ENCODE measurements at places on chromosomes 1 and 21.

DNA sequence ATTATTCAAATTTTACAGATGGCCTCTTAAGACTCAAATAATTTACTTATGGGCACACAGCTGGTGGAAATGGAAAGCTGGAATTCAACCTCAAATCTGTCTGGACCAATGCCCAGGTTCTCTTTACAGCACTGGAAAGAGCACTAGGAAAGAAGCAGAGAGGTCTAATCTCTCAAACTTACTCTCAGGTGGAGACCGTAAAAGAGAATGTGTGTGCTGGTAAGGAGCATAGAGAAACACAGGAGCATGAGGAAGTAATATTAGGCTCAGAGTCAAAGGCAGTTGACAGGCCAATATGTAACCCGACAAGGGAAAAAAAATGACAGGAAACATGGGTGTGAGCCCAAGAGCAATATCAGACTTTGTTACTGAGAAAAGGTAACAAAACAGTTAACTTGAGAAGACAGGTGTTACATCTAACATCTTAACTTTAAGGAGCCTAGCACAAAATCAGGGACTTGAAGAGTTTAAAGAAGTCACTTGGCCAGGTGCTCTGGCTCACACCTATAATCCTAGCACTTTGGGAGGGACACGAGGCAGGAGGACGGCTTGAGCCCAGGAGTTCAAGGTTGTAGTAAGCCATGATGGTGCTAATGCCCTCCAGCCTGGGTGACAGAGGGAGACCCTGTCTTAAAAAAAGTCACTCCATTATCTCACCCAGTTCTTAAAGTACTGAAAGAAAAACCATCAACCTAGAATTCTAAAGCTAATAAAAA, 20.7 kb downstream of the PPP1R15B start:
- DNase-seq, result no peak

DNA sequence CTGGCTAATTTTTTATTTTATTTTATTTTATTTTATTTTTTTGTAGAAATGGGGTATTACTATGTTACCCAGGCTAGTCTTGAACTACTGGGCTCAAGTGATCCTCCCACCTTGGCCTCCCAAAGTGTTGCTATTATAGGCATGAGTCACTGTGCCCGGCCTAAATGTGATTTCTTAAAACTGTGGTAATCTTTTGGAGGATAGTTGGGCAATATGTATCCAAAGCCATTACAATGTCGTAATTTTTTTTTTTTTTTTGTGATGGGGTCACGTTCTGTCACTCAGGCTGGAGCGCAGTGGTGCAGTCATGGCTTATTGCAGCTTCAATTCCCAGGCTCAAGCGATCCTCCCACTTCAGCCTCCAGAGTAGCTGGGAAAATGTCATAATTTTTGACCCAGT, 14.2 kb downstream of the ETV3L start:
- no peak for DNase-seq

DNA sequence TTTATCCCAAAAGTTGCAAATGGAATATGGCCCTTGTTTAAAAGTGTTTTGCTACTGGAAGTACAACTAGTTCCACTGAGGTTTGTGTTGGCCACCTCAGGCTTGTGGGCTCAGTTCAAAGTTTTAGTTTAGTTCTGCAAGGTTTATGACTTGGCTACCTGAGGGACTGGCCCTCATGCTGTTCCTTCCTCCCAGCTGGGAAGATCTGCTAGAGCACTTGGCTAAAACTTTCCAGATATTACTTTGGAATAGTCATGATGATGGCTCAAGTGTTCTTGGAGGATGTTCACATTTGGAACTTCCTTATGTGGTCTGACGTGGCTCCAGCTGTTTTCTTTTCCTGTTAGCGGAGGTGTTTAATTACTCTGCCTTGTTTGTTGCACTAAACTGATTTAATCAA, 110.2 kb upstream of the IVNS1ABP start:
- no peak for DNase-seq

GRCh38 chr21:31526040-31526439, 133.5 kb upstream of the SOD1 start:
- no peak for DNase-seq

DNA sequence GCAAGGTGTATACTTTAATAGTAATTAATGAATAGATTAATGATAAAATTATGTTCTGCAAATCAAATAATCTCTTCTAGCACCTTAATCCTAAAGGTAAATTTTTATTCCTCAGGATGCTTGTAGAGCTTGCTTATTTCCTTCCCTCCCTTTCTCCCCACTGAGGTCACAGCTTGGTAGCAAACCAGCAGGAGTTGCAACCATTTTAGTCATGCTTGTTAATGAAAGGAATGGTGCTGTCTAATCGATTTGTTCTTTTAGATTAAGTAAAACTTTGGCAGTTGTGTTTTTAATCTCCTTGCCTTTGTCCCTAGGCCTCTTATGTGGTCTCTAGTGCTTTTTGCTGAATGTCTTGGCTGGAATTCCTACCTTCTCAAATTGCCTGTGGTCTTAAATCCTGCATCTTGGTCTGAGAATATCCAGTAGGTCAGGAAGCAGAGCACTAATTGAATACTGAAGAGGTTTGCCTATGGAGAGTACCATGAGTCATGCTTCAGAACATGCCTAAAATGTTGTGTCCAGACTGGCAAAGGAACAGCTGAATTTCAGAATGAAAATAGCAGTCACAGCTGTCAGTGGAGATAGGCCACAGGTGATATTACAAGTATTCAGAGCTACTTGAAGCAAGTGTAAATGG, 36.3 kb upstream of the RWDD3 start:
- DNase-seq, result no peak

DNA sequence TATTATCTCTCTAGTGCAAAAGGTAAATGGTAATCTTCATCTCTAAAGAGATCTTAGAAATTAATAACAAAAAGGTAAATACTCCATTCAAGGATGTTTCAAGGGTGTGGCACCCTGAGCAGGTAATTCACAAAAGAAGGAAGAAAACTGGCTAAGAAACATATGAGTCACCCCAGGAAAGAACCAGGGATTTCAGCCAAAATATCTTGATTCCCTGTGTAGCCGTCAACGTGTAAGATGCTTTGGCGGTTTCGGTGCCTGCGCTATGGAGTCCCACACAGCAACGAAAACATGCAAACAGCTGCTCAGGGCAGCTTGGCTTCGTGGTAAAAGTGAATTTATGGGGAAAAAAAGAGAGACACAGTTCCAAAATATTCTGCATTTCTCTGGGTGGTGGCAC, 3.7 kb downstream of the ITGB2 start:
- DNase-seq, result no peak

DNA sequence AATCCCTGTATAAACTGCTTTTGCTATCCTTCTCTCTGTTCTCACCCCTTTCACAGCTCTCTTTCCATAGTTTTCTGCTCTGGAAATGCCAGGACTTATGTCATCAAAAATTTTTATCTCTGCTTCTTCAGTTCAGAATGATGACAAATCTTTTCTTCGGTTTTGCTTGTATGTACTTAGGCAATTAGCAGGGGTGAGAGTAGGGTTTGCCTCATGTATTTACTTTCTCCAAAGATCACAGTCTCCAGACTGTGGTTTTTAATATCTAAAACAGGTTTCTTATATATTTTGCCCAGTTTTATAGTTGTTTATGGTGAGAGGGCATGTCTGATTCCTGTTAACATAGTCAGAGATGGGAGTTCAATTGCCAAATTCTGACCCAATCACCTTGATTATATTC, 235.4 kb upstream of the LYPLAL1 start:
- no peak for DNase-seq

- no peak for DNase-seq
Measured at GRCh38 chr1:76433526-76433925, 359.0 kb downstream of the ST6GALNAC3 start.

DNA sequence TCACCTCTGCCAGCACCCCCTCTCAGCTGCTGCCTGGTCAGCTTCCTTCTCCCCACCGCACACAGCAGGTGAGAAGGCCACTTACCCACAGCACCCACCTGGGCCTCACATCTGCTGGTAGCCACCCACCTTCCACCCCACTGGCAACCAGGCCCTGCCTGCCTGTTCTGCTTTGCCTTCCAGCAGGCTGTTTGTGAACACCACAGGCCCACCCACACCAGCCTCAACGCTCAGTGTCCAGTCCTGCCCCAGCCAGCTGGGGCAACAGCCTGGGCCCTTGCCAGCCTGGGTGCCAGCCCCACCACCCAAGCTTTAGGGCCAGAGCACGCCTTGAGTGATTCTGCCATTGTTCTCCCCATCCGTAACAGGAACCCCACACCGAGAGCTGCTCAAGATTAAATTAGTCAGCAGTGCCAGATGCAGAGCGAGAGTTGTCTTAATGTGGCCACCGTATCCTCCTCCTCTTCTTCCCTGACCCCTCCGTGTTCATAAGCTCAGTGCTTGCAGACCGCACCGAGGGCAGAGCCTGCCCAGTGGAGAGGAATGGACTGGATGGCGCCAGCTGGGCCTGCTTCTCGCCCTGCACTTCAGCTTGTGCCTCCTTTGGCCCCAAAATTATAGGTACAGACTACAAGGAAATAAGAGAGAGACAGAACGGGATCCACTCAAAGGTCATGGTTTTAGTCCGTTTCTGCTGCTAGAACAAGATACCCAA, 120.3 kb upstream of the COL6A1 start:
- DNase-seq, result no peak

DNA sequence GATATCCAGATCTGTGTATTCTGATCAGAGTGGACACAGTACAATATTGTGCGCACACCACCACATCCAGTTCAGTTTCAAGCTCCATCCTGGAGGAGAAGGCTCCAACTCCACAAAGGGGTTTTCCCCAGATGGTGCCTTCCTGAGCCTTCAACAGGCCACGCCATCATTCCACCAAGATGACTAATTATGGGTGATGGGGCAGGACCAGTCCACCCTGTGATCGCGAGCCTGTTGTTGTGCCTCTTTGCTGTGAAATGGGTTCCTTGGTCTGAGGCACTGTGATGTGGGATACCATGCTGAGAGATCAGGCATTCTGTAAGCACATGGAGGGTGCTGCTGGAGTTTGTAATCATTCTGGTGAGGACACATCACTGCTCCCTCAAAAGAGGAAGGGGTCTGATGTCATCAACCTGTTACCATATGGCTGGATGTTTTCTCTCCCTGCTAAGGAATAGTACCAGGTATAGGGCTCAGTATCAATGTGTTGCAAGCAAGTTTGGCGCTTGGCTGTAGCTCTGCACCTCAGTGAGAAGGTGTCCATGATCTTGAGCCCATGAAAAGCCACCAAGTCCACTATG, 6.7 kb upstream of the SH2D2A start:
- no peak for DNase-seq

- DNase-seq, result peak; percentile 22
Measured at GRCh38 chr1:203216274-203217138, 13.0 kb downstream of the CHIT1 start.

GRCh38 chr1:242826701-242827336, 302.3 kb upstream of the PLD5 start:
- DNase-seq, result no peak

DNA sequence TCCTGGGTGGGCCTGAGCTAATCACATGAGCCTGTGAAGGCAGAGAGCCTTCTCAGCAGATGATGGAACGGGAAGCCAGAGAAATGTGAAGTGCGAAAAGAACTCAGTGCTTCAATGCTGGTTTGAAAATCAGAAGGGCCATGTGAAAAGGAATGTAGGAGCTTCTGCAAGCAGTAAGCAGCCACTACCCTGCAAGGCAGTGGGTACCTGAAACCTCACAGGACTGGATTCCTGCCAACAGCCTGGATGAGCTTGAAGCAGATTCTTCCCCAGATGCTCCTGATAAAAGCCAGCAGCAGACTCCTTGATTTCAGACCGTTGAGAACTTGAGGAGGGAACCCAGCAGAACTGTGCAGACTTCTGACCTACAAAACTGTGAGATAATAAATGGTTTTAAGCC, 158.6 kb downstream of the SYT2 start:
- no peak for DNase-seq
